Bronchus fibroblast of lung (primary cell): ENCODE measurements at places on chromosomes 5 and 9. TPM values are rescaled to one million over a fixed set of nuclear protein-coding genes. Genes with fewer than 3 reads are reported as not detected.

Gene LMX1B
- not detected in 2 replicates for total RNA-seq

Gene FAM221B
- not detected in 2 replicates for total RNA-seq

Gene RGS7BP
- total RNA-seq = not detected in 2 replicates

Gene CXCL14
- not detected in 2 replicates for total RNA-seq

Gene TSSK1B
- not detected in 2 replicates for total RNA-seq

Gene OSTF1
- total RNA-seq = 40.0 and 40.3 TPM in 2 replicates
